Effector CD8-positive, alpha-beta T cell (primary cell): ENCODE measurements at places on chromosomes 4 and X.
A peak's percentile ranks its signal among the peaks of the same experiment; 100 is the strongest.

- no peak for DNase-seq
These were observed 115.4 kb downstream of the PTTG2 start for GRCh38 chr4:38075370-38076152.

GRCh38 chr4:90025248-90025647 is 101.9 kb upstream of the CCSER1 start:
- no peak for DNase-seq

DNA sequence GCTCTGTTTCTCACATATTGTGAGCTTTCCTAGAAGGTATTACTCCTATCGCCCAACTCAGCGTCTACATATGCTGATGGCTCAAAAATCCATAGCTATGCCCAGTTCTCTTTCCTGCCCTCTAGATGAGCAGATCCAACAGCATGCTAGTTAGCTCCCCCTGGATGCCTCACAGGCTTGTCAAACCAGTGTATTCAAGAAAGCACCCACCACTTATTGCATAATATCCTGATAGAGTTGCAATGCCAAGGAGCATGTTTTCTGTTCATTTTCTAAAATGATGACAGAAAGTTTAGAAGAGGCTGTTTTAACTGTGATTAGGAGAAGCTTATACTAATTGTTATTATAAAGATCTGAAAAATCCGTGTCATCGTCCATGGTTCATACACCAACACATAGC is 1.9 kb upstream of the PACRGL start:
- no peak for DNase-seq

DNA sequence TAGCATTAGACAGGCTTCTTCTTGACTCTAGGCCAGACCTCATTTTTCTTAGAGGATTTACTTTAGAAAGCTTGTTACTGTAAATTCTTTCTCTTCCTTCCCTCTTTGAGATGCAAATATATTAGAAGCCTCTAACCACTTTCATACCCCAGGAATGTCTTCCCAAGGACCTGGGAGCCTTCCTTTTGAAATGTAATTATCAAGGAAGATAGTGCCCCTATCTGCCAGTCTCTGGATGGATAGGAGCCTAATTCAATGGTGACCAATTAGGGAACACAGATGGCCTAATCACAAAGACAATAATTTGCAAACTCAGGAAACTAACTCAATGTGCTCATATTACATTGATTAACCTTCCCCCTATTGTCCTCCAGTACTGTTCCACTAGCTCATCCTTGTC is 145.6 kb upstream of the DCAF8L1 start:
- no peak for DNase-seq

- no peak for DNase-seq
These were observed 629.7 kb downstream of the PCDH7 start for GRCh38 chr4:31349907-31350306.

DNA sequence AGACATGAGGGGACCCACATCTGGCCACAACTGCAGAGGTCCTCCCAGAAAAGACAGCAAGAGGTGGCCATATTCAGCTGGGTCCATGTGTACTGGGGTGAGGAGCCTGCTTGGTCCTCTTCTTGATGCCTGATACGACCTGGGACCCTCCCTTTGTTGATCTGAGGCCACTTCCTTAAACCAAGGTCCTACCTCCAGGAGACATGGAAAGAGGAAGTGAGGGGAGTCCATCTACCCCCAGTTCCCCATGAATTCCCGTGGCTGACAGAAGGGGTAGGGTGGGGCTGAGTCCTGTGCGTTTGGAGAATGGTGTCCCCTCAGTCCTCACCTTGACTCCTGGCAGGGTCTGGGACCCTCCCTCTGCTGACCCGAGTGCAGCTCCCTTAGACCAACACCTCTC is 2.1 kb downstream of the MAGEA10 start:
- DNase-seq, result no peak

- DNase-seq, result no peak
These were observed 85.8 kb downstream of the RAPGEF2 start for GRCh38 chr4:159188646-159189045.

- DNase-seq, result no peak
These were observed 1637.3 kb upstream of the PABPC4L start for GRCh38 chr4:135838889-135839288.

- DNase-seq, result no peak
These were observed 67.6 kb downstream of the ATG4A start for GRCh38 chrX:108159028-108159670.

DNA sequence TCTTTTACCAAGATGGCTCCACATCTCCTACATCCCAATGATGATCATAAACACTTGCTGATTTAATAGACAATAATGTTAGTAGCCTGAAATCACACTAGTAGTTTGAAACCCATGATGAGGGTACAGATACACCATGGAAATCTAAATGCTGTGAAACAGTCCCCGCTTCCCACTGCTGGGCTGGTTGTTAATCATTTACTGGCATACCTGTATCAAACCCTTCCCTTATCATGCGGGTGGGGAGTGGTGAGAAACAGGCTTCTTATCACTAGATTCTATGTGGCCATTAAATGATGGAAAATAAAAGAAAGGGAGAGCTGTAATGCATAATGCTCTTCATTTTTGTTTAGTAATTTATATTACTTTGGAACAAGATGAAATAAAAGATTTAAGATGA is 21.9 kb downstream of the MAOA start:
- DNase-seq, result no peak

GRCh38 chr4:68373513-68373912 is 23.6 kb upstream of the YTHDC1 start:
- peak; percentile 8 for DNase-seq

GRCh38 chrX:110212299-110212698 is 105.6 kb downstream of the AMMECR1 start:
- no peak for DNase-seq

- DNase-seq, result peak; percentile 19
These were observed 342 bp downstream of the EOLA2 start for GRCh38 chrX:149937871-149938426.

GRCh38 chr4:3220476-3221183 is 28.3 kb upstream of the MSANTD1 start:
- DNase-seq, result no peak

DNA sequence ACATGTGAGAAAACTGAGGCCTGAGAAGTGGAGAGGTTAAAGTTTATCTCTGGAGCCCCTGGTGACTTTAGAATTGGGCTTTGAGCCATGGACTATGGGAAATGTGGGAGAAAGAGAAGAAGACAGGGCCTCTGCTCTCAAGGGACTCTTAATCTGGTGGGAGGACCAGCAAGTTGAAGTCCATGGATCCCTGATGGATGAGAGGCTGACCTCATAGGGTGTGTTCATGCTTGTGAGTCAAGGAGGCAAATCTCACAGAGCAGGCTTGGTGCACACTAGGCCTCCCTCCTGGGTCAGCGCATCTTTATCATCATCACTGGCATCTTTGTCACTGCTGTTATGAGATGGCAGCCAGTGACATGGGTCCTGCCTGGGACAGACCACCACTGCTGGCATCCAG is 211.9 kb downstream of the AFAP1 start:
- no peak for DNase-seq

GRCh38 chrX:47690175-47690574 is 31.2 kb upstream of the UXT start:
- no peak for DNase-seq

DNA sequence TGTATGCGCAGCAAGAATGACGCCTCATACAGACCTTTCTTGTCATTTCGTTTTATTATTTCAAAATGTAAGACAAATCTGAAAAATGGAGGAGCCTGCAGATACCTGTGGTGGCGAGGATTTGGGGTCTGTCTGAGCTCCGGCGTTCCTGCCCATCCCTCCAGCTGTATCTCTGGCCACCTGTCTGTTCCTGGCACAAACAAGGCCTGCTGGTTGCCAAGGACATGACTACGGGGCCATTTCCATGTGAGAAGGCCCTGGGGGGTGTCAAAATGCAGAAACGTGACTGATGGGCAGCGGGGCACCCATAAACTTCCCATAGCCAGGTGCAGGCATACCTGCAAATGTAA is 591 bp upstream of the TSPAN7 start:
- DNase-seq, result no peak
